NCI-H2081 (cell line): ENCODE measurements at places on chromosomes 1 and 21.

DNA sequence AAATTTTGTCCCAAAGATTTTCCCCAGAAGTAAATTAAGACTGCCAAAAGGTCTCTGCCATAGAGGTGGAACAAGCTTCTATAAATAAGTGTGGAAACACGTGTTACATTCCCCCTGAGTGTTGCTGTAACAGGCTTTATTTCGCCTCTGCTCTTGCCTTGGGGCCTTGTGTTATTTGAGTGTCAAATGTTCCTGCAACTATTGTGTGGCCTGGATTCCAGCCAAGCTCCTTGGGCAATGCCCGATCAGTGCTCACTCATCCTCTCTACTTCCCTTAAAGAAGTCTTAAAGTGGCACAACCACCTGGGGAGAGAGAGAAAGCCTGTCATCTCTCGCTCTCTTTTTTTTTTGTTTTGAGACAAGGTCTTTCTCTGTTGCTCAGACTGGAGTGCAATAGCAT lies 156.7 kb downstream of the NR5A2 start:
- peak; percentile 67 for DNase-seq

- DNase-seq: no peak
Measured at GRCh38 chr1:202958544-202959275, 598 bp upstream of the ADIPOR1 start.

- no peak for DNase-seq
Measured at GRCh38 chr21:30988706-30989105, 49.6 kb downstream of the KRTAP19-8 start.

DNA sequence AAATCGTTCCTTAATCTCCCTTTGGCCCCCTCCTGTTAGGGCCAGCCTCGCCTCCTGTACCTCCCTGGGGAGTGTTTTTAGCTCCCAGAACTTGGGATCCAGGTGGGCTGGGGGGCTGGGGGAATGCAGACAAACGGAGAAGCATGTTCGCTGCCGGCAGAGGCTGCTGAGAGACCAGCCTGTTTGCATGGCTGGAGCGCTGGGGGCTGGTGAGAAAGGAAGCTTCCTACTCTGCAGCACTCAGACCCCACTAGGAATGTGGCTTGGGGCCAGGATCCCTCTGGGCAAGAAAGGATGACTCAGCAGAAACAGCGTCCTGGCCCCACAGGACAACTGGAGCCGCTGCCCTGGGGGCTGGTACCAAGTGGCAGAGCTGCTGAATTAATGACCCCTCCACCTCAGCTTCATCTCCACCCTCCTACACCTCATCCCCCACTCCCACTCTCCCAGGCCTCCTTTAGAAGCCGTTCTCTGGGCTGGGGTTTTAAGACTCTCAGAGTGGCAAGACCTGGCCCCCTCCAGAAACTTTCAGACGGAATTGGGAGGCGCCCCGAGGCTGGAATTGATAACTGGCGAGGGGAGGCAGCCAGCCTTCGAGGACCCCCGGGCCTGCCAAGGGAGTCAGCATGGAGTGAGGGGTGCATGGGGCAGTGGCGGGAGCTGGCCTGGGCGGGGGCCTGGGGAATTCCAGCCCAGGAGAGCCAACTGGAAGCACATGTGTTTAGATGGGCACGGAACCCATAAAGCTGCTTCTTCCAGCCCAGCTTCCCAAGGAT lies 28.5 kb upstream of the EPS8L3 start:
- peak; percentile 69 for DNase-seq

DNA sequence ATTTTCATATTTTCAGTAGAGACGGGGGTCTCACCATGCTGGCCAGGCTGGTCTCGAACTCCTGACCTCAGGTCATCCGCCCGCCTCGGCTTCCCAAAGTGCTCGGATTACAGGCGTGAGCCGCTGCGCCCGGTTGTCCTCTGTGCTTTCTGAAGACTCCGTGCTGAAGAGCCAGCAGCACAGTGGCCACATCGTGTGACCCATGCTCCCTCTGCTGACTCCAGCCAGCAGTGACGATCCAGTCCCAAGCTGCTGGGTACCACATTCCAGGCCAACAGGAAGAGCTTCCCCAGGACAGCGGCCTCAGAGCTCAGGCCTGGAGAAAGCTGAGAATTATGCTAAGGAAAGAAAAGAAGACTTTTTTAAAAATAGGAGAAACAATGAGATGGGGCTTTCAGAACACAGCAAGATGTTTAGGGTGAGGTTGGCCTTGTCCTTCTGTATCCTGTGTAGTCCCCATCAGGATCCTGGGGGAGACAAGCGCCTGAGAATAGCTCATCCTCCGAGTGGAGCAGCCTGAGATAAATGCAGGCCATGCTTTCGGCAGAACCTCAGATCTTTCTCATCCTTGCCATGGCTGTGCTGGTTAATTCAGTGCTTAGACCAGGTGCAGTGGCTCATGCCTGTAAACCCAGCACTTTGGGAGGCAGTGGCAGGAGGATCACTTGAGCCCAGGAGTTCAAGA lies 207.1 kb downstream of the SLC35F3 start:
- DNase-seq: peak; percentile 45

DNA sequence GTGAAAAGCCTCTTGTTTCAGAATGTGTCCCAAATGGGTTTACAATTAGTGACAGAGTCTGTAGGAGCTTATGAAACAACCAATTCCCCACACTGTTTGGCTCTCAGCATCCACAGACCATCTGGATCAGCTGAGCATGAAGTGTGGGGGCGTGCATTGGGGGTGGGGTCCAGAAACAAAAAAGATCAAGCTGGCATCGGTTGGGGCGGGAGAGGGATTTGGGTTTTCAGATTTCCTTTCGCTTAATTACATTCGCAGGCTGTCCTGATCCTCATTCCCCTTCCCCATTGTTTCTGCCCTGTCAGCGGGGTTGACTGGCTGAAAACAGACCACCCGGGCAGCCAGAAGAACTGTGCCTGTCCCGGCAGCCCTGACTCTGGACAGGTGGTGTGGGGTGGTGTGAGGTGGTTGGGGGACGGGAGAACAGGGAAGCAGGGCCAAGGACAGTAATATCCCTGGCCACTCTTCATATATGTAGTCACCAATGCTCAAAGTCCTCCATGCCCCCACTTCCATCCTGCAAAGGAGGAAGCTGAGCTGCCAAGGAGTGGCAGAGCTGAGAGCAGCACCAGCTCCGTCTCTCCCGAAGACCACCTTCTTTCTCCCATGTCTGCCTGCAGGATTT lies 92.0 kb downstream of the IER5 start:
- DNase-seq: no peak

DNA sequence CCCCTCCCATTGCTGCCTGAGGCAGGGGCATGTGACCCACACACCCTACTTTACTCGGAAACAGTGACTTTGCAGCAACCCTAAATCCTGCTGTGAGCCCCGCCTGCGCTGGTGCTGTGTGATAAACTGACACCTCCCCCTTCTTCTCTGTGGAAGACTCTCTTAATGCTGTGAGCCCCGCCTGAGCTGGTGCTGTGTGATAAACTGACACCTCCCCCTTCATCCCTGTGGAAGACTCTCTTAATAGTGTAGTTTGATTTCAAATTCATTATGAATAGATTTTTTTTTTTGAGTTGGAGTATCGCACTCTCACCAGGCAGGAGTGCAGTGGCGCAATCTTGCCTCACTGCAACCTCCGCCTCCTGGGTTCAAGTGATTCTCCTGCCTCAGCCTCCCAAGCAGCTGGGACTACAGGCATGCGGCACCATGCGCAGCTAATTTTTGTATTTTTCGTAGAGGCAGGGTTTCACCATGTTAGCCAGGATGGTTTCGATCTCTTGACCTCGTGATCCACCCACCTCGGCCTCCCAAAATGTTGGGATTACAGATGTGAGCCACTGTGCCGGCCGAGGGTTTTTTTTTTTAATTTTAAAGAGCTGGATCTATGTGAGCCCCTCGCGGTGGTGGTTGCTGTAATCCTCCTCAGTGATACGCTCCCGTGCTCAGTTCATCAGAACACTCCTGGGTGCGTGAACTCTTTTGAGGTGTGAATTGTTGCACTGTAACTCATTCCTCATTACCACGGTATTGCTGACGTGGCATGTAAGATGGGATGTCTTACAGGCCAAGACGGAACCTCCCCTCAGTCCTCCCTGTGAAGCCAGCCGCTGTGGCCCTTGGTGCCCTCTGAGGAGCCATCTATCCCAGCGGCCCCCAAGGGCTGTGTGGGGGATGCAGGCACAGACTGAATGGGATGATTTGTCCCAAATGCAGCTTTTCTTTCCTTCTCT lies 60.3 kb downstream of the GALNT2 start:
- DNase-seq: no peak

GRCh38 chr1:66764994-66765578 lies 12.8 kb downstream of the DYNLT5 start:
- peak; percentile 59 for DNase-seq

GRCh38 chr1:97245682-97246081 lies 524.1 kb downstream of the PTBP2 start:
- no peak for DNase-seq

- no peak for DNase-seq
Measured at GRCh38 chr21:37168666-37169065, 95.6 kb downstream of the TTC3 start.

- no peak for DNase-seq
Measured at GRCh38 chr21:41901099-41901498, 22.0 kb upstream of the PRDM15 start.

GRCh38 chr21:38531591-38531990 lies 33.3 kb upstream of the ERG start:
- no peak for DNase-seq

DNA sequence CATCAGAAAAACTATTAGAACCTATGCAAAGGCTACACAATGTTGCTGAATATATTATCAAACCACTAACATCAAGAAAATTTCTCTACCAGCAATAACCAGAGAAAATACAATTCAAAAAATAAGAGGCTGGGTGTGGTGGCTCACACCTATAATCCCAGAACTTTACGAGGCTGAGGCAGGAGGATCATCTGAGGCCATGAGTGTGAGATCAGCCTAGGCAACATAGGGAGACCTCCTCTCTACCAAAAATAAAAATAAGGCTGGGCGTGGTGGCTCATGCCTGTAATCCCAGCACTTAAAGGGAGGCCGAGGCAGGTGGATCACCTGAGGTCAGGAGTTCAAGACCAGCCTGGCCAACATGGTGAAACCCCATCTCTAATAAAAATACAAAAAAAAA lies 16.9 kb upstream of the PUM1 start:
- DNase-seq: no peak

DNA sequence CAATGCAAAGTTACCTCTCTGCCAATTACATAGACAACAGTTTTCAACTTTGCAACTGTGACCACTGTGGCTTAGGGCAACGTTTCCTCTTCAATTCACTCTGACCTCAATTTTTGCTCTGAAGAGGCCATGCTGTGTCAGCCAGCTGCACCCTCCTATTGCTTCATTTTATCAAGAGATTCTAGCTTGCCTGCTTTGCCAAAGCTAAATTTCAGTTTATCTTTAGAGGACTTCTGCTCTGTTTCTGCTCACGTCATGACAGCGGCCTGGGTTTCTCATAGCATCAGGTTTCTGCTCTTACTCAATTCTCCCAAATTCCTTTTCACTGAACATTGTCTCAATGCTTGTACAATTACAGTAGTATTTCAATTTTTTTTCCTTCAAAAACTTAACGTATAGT lies 154.6 kb downstream of the PLA2G4A start:
- no peak for DNase-seq
